ENCODE measurements at places on chromosomes 3 and 15.

DNA sequence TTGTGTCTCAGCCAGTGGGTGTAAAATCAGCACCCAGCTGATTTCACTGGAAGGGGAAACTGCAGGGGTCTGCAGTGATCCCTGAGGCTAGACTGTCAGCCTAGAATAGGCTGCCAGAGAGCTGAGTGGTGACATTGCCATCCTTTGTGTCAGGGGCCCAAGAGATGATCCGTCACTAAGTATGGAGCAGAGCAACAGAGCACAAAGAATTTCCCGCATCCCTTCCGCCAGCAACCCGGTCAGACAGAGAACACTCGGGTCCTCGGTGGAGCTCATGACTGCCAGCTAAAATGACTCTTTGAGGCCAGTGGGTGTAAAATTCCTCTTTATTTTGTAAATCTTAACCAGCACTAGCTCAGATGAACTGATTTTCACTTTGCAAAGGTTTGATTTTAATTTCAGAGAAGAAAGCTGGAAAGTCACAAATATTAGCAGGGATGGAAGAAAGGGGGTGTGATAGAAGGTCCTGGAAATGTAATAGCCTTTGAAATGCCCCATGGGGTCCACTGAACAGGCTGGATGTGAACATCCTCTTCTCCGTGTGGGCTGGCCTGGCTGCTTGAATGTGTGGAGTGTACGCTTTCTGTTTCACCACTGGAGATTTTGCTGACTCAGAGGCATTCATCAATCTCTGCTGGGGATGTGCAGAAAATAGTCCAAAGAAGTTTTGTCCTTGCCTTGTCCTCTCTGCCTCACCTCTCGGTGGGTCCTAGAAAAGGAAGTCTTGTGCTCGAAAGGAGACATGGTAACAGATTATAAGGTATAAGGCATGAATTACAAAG lies 138.8 kb downstream of the SV2B start:
- no peak for DNase-seq

DNA sequence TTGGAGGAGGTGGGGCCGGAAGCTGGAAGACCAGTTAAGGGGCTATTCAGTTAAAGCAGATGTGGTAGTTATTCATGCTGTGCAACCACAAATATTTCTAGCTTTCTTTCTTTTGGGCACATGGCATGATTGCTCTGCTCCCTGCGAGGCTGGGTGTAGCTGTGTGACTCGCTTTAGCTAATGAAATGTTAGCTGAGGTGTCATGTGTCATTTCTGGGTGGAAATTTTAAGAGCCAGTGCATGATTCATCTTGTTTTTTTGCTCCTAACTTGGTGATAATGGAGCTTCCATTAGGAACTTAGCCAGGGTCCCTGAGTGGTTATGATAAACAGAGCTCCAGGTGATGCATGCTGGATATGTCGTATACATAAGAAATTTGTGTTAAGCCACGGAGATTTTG lies 300.6 kb downstream of the SATB1 start:
- DNase-seq, result no peak

- no peak for DNase-seq
Observed at GRCh38 chr3:8702560-8702959, 31.0 kb upstream of the CAV3 start.

- DNase-seq, result no peak
Observed at GRCh38 chr15:66456211-66456610, 41.4 kb downstream of the SNAPC5 start.

DNA sequence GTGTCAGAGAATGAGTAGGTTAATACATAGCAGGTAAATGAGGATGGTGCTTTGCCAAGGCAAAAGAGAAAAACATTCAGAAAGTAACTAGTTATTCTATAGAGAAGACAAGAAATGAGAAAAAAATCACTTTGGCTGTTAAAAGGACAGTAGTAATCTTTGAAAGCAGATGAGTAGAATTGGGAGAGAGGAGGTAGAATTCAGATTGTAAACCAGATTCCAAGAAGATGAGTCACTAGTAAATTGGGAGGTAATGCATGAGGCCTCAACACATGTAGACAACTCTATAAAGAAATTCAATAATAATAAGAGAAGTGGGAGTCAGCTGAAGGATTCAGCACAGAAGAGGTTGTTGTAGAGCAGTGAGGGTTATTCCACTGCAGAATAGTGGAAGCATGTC lies 81.4 kb downstream of the MBNL1 start:
- DNase-seq, result no peak
